ENCODE measurements at places on chromosomes 2 and 18. TPM values are rescaled to one million over a fixed set of nuclear protein-coding genes. Genes with fewer than 3 reads are reported as not detected.

GRCh38 chr2:43731211-43731610 is 42.6 kb upstream of the DYNC2LI1 start:
- H3K36me3 ChIP-seq: no peaks in the 10 kb centered on the region
- H3K27ac ChIP-seq: no peak overlapping the region
- H3K4me3 ChIP-seq: no peak overlapping the region
- no peaks in the 10 kb centered on the region for H3K27me3 ChIP-seq
- no peak for DNase-seq
- H3K4me1 ChIP-seq: no peaks in the 10 kb centered on the region

Gene LINC00305
- total RNA-seq: not detected

DNA sequence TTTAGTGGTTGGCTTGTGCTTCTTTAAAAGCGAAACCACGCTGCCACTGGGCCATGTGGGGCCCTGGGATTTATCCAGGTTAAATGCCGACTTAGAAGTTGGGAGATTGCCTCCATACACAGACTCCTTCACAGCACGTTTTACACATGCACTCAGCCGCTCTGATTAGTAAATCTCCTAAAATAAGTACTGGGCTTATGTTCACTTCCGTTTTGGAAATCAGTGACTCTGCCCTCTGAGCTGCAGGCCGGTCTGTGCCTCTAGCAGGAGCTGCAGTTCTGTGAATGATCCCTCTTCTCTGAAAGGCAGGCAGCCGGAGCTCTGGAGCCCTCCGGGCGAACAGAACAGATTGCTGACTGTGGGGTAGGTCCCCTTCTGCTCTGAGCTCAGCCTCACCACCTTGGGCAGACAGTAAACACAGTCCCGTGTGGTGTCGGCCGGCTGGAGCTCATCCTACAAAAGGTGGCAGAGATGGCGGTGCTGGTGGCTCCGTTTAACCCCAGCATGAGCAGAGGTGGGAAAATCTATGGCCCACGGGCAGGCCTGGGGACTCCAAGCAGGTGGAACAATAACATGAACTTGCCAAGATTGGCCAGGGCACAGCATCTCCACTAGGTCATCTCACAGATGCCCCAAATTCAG is 9.8 kb upstream of the RAB17 start:
- H3K4me1 ChIP-seq: peaks cover 26% of the 10 kb centered on the region
- no peaks in the 10 kb centered on the region for H3K36me3 ChIP-seq
- H3K4me3 ChIP-seq: no peak overlapping the region
- no peak overlapping the region for H3K27ac ChIP-seq

Gene CYP26B1
- total RNA-seq: 1.2 TPM

Gene SSB
- total RNA-seq: 198 TPM

- no peaks in the 10 kb centered on the region for H3K27me3 ChIP-seq
- no peak overlapping the region for H3K27ac ChIP-seq
- H3K36me3 ChIP-seq: no peaks in the 10 kb centered on the region
- H3K4me3 ChIP-seq: no peak overlapping the region
- DNase-seq: peak; percentile 72
- H3K4me1 ChIP-seq: peaks cover 8% of the 10 kb centered on the region
These were observed 104.4 kb upstream of the SALL3 start for GRCh38 chr18:78875016-78875777.

DNA sequence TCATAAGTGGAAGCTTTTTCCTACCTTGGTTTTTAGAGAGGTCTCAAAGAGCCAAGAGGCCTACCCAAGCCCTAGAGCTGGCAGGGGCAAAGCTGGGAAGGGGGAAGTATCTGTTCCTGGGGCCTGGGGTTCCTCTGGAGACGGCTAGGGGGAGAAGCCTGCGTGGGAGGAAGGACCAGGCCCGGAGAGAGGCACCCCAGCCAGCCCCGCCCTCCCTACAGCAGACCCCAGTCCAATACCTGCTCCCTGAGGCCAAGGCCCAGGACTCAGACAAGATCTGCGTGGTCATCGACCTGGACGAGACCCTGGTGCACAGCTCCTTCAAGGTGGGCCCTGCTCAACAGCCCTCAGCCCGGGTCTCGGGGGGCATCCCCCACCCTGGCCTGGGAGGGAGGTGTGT is 2.2 kb downstream of the CTDSP1 start:
- no peak overlapping the region for H3K4me3 ChIP-seq
- H3K4me1 ChIP-seq: peaks cover 27% of the 10 kb centered on the region
- peaks cover 28% of the 10 kb centered on the region for H3K27me3 ChIP-seq

DNA sequence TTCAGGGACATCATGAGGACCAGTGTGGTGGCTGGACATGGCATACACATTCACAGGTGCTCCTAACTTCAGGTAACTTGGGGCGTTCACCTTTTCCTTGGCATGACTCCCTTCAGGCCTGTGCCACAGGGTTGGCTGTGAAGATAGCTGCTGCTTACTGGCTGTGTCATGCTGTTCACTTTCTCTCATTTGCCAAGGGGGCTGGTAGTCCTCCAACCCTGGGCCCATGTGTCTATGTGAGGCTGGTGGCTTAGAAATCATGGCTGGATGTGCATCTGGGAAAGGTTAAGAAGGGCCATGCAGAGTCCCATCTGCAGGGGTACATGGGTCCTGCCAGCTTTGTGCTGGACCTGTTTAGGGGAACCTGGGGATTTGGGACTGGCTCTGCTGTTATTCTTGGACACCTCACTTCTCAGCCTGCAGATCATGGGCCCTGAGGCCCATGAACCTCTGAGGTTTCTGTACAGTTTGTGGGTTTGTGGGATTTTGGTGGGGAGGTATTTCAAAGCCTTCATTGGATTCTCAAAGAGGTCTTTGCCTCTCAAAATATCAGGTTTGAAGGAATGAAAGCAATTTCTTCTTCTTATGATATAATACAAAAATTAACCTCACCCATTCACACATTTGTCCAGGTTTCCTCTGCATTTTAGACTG is 62.9 kb downstream of the FHOD3 start:
- no peak overlapping the region for H3K4me3 ChIP-seq
- DNase-seq: no peak
- H3K36me3 ChIP-seq: peaks cover 14% of the 10 kb centered on the region
- no peak overlapping the region for H3K27ac ChIP-seq
- no peaks in the 10 kb centered on the region for H3K4me1 ChIP-seq

Gene CCDC102B
- total RNA-seq: 14.1 TPM

- DNase-seq: no peak
- no peaks in the 10 kb centered on the region for H3K36me3 ChIP-seq
- no peaks in the 10 kb centered on the region for H3K4me1 ChIP-seq
- no peak overlapping the region for H3K27ac ChIP-seq
- no peak overlapping the region for H3K4me3 ChIP-seq
These were observed 189.0 kb downstream of the GALNT1 start for GRCh38 chr18:35770376-35771014.

- H3K4me3 ChIP-seq: no peak overlapping the region
- no peak overlapping the region for H3K27ac ChIP-seq
- H3K4me1 ChIP-seq: peaks cover 27% of the 10 kb centered on the region
- H3K27me3 ChIP-seq: no peaks in the 10 kb centered on the region
- no peak for DNase-seq
These were observed 36.9 kb downstream of the RPL37A start for GRCh38 chr2:216535454-216535995.

Gene NEU2
- not detected for total RNA-seq

Measured in neural progenitor cell (in vitro differentiated cells).